ENCODE measurements at places on chromosomes 5 and 9.

DNA sequence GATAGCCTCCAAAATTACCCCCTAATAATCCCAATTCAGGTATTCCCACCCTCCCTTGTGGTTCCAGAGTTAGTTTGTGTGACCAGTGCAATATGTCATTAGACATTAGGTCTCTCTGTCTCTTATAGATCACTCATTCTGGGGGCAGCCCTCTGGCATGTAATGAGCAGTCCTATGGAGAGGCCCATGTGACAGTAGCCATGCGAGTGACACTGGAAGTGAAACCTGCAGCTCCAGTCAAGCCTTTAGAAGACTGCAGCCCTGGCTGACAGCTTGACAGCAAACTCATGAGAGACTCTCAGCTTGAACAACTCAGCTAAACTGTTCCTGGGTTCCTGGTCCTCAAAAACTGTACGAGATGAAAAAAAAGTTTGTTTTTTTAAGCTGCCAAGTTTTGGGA, 54.0 kb upstream of the HSPB3 start:
- no peak for DNase-seq

DNA sequence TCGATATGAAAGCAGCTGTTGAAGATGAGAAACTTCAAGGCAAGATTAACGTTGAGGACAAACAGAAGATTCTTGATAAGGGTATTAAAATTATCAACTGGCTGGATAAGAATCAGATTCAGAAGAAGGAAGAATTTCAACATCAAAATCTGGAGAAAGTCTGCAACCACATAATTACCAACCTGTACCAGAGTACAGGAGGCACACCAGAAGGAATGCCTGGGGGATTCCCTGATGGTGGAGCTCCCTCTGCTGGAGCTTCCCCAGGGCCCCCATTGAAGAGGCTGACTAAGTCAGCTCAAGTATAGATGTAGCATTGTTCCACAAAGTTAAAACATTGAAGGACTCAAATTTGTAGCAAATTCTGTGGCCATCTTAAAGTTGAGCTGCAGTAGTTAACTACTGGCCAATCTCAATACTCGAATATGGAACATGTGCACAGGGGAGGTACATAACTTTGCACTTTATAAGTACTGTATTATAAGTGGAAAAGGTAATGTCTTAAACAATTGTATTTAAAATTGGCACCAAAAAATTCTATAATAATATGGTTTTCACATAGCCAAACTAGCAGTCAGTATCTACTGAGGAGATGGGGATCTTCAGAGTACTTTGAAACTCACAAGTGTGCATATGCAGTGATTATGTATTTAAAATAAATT, 237.5 kb downstream of the CHSY3 start:
- DNase-seq, result no peak

GRCh38 chr9:132546148-132547051, 36.0 kb upstream of the BARHL1 start:
- peak; percentile 4 for DNase-seq

GRCh38 chr5:53219610-53220009, 110.1 kb upstream of the MOCS2 start:
- DNase-seq, result no peak

DNA sequence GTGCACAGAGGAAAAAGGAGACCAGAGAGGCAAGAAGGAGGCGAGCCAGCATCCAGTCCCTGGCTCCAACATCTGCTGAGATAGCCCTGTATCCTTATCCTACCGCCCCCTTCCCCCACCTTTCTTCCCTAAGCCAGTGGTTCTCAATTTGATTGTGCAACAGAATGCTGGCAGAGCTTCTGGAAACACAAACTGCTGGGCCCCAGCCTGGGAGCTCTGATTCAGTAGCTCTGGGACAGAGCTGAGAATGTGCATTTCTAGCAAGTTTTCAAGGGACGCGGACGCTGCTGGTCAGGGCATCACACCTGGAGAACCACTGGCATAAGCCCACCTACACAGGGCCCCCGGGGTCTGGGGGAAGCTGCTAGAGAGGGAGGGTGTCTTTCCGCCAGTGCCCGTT, 21.1 kb downstream of the AK8 start:
- DNase-seq, result no peak

Data from amygdala (tissue), 56 donors.